ENCODE measurements at places on chromosomes 16 and 17. TPM values are rescaled to one million over a fixed set of nuclear protein-coding genes. Genes with fewer than 3 reads are reported as not detected.

HSD17B2 gene
- total RNA-seq = 0.09 TPM

GRAPL gene
- 0.16 TPM for total RNA-seq

ZACN gene
- under 0.01 TPM for total RNA-seq

PRAC1 gene
- total RNA-seq = not detected

ANKRD40CL gene
- not detected for total RNA-seq

KIF19 gene
- total RNA-seq = not detected

STUB1 gene
- total RNA-seq = 187 TPM

PIGS gene
- 49.2 TPM for total RNA-seq

LRRC37A gene
- 1.7 TPM for total RNA-seq

GPR139 gene
- not detected for total RNA-seq

CFAP97D1 gene
- total RNA-seq = not detected

TMEM238L gene
- total RNA-seq = not detected

Data from bronchial smooth muscle cell (primary cell).